Neural crest cell (in vitro differentiated cells): ENCODE measurements at places on chromosomes 7 and 10.

DNA sequence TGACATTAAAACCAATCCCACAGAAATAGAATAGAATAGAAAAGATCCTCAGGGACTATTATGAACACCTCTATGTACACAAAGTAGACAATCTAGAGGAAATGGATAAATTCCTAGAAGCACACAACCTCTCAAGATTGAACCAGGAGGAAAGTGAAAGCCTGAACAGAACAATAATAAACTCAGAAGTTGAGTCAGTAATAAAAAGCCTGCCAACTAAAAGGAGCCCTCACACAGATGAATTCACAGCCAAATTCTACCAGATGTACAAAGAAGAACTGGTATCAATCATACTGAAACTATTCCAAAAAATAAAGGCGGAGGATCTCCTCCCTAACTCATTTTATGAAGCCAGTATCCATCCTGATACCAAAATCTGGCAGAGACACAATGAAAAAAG is 220.3 kb upstream of the HPS1 start:
- DNase-seq, result no peak

DNA sequence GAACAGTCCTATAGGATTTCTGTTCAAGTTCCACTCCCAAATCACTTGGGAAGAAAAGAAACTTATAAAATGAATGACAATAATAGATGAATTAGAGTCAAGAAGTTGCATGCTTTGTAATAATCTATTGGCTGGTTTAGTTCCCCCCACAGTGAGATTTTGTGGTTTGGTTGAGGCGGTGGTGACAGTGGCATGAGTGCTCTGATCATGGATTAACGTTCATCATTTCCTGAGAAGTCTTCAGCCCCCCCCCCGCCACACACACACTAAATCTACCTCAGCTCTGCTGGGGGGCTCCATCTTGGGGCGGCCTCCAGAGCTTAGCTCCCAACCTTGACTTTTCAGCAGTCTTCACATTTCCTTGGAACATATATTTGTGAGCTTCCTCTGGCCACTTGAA is 121.7 kb downstream of the ABCA13 start:
- DNase-seq, result no peak

- DNase-seq, result no peak
These were observed 114.2 kb upstream of the FAM180A start for GRCh38 chr7:135862586-135863340.

DNA sequence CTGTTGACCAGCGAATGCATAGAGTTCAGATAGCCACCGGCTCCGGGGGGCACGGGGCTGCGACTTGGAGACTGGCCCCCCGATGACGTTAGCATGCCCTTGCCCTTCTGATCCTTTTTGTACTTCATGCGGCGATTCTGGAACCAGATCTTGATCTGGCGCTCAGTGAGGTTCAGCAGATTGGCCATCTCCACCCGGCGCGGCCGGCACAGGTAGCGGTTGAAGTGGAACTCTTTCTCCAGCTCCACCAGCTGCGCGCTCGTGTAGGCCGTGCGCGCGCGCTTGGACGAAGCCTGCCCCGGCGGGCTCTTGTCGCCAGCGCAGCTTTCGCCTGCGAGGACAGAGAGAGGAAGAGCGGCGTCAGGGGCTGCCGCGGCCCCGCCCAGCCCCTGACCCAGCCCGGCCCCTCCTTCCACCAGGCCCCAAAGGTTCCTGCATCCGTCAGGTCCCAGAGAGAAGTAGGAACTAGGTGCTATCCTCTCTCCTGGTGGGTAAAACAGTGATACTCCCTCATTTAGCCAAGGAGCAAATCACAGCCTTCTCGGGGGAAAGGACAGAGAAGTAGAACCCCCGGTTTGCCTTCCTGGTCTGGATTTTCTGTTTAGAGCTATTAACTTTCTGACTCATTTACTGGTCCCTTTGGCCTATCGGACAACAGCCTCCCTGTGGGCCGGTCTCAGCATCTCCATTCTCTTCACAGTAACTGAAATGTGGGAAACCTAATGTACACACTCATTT is 6.1 kb upstream of the HOXA2 start:
- DNase-seq, result no peak

DNA sequence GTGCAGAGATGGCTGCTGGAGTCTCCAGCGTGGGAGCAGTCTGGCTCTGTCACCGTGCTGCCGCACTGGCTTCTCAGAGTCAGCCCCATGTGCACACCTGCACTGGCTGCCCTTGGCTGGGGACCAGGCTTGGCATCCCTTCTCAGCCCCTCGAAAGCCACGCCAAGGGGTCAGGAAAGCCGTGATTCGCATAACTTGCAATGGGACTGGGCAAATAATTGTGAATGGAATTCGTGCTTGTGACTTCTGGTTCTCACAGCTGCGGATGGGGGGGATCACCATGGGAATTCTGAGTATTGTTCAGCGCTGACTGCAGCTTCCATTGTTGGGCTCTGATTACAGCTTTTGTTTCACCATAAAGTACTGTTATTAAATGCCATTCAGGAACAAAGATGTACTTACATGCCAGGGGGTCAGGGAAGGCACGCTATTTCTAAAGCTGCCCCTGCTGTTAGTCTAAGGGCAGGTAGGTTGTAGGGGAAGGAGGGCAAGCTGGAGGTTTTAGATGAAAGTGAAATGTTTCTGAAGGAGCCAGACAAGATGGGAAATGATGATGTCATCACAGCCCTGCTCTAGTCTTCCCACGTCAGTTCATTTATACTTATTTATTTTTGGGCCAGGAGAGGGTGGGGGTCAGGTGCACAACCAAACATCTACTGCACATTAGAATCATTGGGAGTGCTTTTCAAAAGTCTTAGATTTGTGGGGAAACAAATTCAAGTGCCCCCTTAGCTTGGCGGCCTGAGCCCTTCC is 5.8 kb upstream of the PLEKHA1 start:
- no peak for DNase-seq

GRCh38 chr7:100583132-100584053 is 2.5 kb downstream of the LRCH4 start:
- no peak for DNase-seq

DNA sequence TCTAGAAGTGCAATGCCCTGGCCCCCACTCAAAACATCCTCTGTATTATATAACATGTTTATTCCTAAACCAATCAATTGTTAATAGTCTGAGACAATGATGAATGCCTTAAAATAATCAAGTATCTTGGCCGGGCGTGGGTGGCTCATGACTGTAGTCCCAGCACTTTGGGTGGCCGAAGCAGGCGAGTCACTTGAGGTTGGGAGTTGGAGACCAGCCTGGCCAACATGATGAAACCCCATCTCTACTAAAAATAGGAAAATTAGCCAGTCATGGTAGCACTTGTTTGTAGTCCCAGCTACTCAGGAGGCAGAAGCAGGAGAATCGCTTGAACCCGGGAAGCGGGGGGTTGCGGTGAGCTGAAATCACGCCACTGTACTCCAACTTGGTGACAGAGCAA is 29.4 kb upstream of the CACNA2D1 start:
- no peak for DNase-seq

DNA sequence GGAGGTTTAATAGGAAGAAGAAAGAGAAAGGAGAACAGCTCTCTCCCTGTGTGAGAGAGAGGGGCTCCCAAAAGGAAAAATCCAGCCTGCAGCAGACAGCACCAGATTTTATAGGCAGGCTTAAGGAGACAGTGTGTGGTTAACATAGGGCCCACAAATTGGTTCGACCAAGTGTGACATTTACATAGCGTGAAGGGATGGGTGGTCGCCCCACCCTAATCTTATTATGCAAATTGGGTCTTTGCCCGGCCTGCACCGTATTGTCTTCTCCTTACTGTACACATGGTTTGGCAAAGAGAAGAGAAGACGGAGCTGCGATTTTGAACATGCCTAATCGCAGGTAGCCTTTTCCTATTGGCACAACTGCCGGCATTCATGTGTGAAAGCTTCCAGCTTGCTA is 756.3 kb downstream of the NXPH1 start:
- no peak for DNase-seq

GRCh38 chr10:106935978-106936451 is 228.5 kb downstream of the SORCS1 start:
- DNase-seq, result no peak

DNA sequence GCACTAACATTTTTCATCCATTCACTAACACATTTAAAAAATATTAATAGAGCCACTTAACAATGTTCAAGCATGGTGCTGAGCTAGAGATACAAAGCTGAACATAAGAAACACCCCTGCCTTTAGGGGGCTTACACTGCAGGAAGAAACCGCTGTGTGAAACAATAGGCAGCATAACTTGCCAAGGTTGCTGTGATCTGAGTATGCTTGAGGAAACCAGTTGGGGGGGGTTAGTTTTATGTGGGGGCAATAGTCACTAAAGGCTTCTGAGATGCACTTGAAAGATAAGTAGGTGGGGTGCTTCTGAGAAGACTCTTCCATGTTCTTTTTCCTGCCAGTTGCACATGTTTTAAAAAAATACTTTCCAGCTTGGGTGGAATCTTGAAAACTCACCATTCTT is 2.8 kb downstream of the RBM17 start:
- DNase-seq, result no peak

DNA sequence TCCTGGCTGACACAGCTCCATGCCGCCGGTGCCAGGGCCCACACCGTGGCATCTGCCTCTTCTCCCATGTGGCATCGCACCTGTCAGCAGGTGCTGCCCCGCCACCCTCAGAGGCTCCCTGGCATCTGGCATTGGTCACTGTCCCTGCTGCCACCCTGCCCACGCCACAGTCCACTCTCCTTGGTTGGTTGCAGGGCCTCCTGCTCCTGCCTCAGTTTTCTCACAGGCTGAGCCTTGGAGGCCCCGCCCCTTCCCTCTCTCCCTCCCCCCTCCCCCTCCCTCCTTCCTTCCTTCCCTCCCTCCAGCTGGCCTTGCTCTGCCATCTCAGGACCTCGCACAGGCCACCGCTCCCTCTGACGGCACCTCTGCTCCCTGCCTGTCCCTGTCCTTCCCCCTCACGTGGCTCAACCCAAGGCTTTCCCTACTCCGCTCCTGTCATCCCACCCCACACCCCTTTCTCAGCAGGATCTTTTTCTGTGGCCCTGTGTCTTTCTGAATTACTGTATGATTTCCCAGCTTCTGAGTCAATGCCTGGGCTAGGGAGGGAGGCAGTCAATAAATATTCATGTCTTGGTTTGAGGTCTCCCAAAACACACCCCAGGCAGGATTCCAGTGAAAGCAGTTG is 87.4 kb downstream of the INPP5A start:
- no peak for DNase-seq

- no peak for DNase-seq
These were observed 10.8 kb downstream of the PDE1C start for GRCh38 chr7:32059289-32060011.

DNA sequence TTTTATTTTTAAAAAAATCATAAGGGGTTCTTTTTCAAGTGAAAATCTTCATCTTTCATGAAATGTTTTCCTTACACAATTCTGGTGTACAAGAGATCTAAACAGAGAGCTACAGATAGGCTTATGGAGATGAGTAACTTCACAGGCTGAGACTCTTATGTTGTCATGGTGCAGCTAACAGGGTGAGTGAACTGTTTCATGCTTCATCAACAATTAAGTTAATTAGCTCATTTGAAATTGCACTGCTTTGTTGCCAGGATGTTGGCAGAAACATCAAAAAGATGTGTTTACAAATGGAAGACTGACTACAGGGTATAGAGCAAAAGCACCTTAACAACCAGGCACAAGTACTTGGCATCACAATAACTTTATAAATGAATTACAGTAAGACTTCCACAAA is 230.8 kb downstream of the FOXP2 start:
- DNase-seq, result no peak

GRCh38 chr7:69018200-69018599 is 580.1 kb upstream of the AUTS2 start:
- no peak for DNase-seq

GRCh38 chr7:158166386-158167340 is 421.0 kb downstream of the PTPRN2 start:
- no peak for DNase-seq
